DMS79 (cell line): ENCODE measurements at places on chromosomes 4 and X.

DNA sequence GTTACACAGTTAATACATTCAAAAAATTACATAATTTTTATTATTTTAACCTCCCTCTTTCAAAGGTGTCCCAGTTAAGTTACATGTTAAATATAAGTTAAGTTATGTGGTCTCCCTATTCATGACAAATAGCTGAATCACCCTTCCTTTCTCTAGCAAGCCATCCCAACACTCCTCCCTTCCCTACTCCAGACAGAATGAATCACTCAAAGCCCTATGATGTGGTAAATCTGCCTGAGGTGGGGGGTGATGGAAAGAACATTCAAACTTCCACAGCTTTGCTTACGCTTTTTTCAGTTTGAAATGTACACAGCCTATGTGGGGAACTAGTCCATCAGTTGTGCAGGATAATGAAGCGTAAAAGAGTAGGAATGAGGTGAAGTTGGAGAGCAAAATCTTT, 90.2 kb downstream of the CXCL13 start:
- no peak for DNase-seq

DNA sequence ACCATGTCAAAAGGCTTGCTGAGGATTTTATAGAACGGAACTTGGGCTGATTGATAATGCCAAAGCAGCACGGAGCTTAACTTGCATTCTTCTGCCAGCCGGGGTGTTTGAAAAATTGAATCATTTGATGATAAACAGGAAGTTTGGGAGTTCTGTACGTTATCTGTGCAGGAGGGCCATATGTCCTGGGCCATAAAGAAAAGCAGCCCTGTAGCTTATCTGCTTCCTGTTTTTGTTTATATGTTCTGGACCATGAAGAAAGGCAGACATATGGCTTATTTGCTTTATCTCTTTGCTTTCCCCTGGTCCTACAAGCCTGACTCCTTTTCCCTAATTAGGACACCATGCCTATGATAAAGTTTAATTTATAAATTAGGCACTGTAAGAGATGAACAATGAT, 62.4 kb downstream of the HOPX start:
- no peak for DNase-seq

DNA sequence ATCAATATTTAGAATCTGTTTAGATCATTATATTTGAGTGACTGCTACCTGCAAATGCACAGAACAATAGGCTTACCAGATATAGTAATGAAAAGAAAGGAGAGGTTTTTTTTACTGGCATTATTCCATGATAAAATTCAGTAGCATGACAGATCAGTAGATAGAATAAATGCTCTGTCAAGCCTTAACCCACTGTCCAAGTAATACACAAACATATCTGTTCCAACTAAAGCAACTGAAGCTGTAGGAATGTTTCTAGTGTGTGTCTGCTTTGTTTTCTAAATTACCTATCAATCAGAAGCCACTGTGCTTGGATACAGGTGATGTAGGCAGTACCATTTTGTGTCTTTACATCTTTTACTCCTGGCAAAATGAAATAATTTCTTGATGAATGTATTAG, 604.6 kb downstream of the PCDH7 start:
- DNase-seq = no peak

- DNase-seq = no peak
Measured at GRCh38 chr4:153234885-153235284, 30.6 kb downstream of the TRIM2 start.

GRCh38 chr4:108119199-108119800, 49.4 kb downstream of the LEF1 start:
- DNase-seq = no peak

DNA sequence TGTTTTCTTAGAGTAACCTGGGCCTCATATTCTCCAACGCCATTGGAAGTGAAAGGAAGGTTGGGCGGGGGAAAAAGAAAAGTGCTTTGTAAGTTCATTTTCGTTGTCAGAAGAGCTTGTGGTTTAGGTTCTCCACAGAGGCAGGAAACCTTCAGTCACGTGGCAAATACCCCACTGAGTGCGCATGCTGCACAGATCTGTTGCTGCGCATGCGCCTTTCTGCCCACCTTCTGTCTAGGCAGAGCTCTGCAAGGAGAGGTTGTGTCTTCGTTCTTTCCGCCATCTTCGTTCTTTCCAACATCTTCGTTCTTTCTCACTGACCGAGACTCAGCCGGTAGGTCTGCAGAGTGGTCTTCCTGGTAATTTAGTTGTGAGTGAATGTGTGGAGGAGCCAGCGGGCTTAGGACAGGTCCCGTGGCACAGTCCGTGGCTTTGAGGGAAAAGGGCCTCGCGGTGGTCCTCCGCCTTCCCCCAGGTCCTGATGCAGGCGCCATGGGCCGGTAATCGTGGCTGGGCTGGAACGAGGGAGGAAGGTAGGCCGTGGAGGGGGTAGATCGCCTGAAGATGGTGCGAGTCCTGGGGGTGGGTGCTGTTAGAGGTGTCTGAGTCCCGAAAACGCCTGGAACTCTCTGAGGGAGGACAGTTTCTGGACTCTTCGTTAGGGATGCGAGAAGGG, at the start of gene PAGE5:
Gene PAGE5, plus strand, starts transcription at position 228 of the 676 bp plus-strand sequence. CDS start 1,037 bp downstream, outside the sequence.
- no peak for DNase-seq

- no peak for DNase-seq
Measured at GRCh38 chr4:71860643-71861042, 76.8 kb upstream of the GC start.

DNA sequence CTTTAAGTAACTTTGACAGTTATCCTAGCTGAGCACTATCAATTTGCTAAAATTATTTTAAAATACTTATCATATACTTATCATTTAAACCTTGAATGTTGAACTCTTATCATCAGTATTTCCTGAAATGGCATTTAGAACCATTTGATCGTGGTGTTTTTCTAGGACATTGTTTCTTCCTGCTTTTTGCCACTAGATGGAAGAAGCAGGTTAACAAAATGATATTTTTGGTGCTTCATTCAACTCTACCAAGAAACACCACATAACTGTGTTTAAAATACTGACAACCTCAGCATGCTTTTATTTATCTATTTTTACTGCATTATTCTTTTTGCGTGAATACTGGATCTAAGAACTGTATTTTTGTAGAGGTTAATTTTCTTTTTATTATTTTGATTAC, 44.6 kb downstream of the C4orf33 start:
- no peak for DNase-seq

GRCh38 chr4:25123236-25123635, 37.0 kb downstream of the SEPSECS start:
- DNase-seq = no peak
